Activated naive CD4-positive, alpha-beta T cell treated with anti-CD3 and anti-CD28 coated beads, Interleukin-2, amount 10 ng/mL, durations not matched to agents 5 hours and 36 hours (primary cell): ENCODE measurements at places on chromosomes 2 and 18. TPM values are rescaled to one million over a fixed set of nuclear protein-coding genes. Genes with fewer than 3 reads are reported as not detected.

Gene CD302
- 0.29 TPM for total RNA-seq

Gene METTL21A
- 17.6 TPM for total RNA-seq

Gene UGT1A10
- not detected for total RNA-seq

Gene FANCL
- total RNA-seq: 11.3 TPM

Gene DSG1
- not detected for total RNA-seq

Gene SLC5A7
- total RNA-seq: not detected

Gene OSR1
- total RNA-seq: not detected

Gene ADAM23
- 0.26 TPM for total RNA-seq

Gene CTAGE1
- not detected for total RNA-seq

Gene ROCK2
- total RNA-seq: 20.4 TPM

Gene LOXL3
- total RNA-seq: 0.10 TPM

Gene ADAM17
- 23.0 TPM for total RNA-seq
